IPS-NIHi11 (cell line): ENCODE measurements at places on chromosomes 1 and 21.

DNA sequence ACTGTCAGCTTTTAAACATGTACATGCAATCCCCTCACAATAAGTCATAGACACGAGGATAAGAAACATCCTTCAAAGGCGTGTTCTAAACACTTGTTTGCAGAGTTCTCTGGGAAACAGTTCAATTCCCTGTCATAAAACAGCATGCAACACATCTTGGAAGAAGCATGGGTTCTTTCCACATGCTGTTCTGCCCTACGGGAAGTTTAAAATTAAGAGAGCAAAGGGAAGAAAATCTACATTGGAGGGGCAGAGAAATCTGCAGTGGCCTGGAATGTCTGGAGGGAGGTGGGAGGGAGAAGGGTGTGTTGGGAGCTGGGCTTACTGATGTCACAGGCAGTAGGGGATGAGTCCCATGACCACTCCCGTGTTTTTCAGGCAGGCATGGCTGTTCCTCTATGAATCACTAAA is 98.3 kb upstream of the SLC2A1 start:
- no peak for DNase-seq

GRCh38 chr1:88472298-88472697 is 211.8 kb upstream of the PKN2 start:
- DNase-seq = no peak

- no peak for DNase-seq
Observed at GRCh38 chr1:169796274-169796810, 1.6 kb upstream of the METTL18 start.

DNA sequence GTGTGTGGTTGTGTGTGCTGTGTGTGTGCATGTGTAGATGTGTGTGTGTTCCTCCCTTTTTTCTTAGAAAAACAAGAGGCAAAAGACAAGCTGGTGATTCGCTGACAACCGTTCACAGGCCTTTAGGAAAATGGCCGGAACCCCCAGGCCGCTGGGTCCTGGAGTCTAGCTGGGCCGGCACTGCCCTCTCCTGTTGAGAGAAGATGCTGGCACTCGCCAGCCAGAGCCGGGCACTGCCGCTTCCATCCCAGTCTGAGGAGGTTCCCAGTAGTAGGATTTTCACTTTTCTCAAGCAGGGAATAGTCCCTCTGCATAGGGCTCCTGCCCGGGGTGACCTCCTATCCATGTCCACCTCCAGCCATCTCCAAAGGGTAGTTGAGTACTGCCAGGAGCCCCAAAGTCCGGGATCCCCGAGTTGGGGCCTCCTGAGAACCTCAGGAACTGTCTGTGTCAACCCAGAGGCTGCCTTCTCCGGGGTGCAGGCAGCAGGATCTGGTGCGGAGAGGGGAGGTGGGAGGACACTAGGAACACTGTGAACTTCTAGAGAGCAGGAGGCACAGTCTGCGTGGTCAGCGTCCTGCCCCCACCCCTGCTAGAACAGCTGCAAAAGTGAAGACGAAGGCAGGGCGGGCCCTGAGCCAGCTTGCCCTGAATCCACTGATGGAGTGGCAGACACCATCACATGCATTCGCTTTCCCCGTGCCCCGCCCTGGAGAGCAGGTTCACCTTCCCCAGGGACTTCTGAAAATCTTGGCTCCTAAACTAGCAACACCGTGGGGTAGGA is 44.1 kb upstream of the ARHGEF16 start:
- peak; percentile 72 for DNase-seq

DNA sequence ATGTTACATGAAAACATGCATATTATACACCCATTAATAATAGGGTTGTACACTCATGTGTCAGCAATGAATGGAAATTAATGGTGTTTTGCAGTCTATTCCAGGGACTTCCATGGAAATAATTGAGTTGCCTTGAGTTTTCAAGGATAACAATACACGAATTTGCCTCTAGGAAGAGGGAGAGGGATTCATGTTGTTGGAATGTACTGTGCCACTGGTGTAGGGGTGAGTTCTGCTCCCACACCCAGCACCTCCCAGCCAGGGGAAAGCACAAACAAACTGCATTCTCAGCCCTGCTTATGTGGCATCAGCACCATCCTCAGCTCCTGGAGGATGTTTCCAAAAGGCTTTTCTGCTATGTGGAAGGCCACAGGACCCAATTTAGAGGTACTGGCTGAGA is 57.8 kb downstream of the BCAR3 start:
- DNase-seq = no peak

GRCh38 chr1:35555601-35556477 is 1.4 kb downstream of the KIAA0319L start:
- DNase-seq = no peak
